NCI-H526 (cell line): ENCODE measurements at places on chromosomes 13 and 19.

- DNase-seq, result no peak
Observed at GRCh38 chr13:34085204-34085603, 267.3 kb downstream of the RFC3 start.

GRCh38 chr13:111893607-111894443, 173.1 kb upstream of the SOX1 start:
- DNase-seq, result no peak

- DNase-seq, result no peak
Observed at GRCh38 chr13:29980339-29980738, 129.9 kb upstream of the UBL3 start.

DNA sequence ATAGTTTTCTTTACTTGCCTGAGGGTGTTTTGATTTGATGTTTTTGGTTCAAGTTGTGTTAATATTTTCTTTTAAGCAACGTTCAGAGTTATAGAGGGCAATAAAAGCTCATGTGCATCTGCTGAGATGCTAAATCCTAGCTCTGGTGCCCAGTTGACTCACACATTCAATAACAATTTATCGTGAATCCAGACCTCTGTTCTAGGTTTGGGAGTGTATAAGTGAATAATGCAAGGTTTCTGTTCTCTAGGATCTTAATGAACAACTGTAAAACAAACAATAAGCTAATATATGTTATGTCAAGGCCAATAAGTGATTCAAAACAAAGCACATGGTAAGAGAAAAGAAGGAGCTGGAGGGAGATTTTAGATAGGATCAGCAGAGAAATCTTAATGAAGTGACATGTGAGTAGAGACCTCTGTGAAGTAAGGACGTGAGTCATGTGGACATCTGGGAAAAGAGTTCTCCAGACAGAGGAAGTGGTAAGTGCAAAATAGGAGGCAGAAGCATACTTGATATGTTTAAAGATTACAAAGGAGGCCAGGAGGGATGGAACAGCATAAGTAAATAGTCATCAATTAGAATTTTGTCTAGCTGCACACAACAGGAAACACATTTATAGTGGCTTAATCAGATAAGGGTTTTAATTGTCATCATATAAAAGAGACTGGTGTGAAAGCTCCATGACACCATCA, 278.5 kb upstream of the HTR2A start:
- no peak for DNase-seq

DNA sequence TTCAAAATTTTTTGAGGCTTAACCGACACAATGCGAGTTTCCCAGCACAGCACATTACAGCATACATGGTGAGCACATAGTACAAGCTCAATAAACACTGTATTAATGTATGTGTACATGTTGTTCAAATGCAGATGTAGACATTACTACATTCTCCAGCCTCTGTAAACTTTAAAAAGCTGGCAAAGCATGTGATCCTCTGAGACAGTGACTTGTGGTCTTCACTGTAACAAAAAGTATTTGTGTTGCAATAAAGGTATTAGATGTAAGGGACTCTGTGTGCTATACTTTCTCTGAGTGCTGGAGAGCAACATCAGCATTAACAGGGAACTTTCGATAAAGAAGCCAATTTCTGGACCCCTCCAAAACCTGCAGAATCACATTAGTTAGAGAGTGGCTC, 46.4 kb upstream of the ZNF254 start:
- DNase-seq, result no peak
